Muscle of leg (tissue), 16 donors: ENCODE measurements at places on chromosomes 2 and 18. TPM values are rescaled to one million over a fixed set of nuclear protein-coding genes. Genes with fewer than 3 reads are reported as not detected.

GRCh38 chr2:22520369-22521288, 864.4 kb upstream of the KLHL29 start:
- H3K36me3 ChIP-seq, result no peaks in the 10 kb centered on the region
- peak; percentile 87 for DNase-seq
- H3K27me3 ChIP-seq, result no peaks in the 10 kb centered on the region
- peaks cover 3% of the 10 kb centered on the region for H3K4me1 ChIP-seq
- no peak overlapping the region for H3K4me3 ChIP-seq

GRCh38 chr2:212958757-212959295, 192.6 kb downstream of the IKZF2 start:
- H3K4me1 ChIP-seq, result no peaks in the 10 kb centered on the region
- H3K27ac ChIP-seq, result no peak overlapping the region
- no peaks in the 10 kb centered on the region for H3K36me3 ChIP-seq
- H3K4me3 ChIP-seq, result no peak overlapping the region
- DNase-seq, result no peak

DNA sequence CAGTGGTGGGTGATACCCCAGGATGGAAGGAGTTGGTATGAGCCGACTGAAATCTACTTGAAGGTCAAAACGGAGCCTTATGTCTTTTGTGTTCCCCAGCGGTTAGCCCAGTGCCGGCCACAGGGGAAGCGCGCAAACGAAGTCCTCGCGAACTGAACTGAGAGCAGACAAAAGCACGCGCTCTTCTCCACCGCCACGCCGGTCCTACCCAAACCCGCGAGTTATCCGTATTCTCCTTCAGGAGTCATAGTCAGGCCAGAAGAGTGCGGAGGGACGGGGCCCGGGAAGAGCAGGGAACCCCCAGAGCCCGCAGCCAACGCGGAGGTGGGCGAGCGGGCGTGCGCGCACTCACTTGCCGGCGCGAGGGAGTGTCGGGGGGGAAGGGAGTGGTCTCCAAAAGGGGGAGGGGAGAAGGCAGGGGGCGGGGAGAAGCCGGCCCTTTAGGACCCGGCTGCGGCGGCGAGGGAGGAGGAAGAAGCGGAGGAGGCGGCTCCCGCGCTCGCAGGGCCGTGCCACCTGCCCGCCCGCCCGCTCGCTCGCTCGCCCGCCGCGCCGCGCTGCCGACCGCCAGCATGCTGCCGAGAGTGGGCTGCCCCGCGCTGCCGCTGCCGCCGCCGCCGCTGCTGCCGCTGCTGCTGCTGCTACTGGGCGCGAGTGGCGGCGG, at the start of gene IGFBP2:
IGFBP2 (plus strand) TSS at position 469 of the 664 bp plus-strand sequence; CDS start at position 573, 104 bp downstream.
- DNase-seq, result peak; percentile 87
- H3K27ac ChIP-seq, result peak within 1 kb of the TSS; percentile 33
- H3K36me3 ChIP-seq, result no peaks in the 10 kb centered on the region
- peak within 1 kb of the TSS; percentile 84 for H3K4me3 ChIP-seq
- H3K4me1 ChIP-seq, result peaks cover 39% of the 10 kb centered on the region
- H3K27me3 ChIP-seq, result peaks cover 22% of the 10 kb centered on the region

DNA sequence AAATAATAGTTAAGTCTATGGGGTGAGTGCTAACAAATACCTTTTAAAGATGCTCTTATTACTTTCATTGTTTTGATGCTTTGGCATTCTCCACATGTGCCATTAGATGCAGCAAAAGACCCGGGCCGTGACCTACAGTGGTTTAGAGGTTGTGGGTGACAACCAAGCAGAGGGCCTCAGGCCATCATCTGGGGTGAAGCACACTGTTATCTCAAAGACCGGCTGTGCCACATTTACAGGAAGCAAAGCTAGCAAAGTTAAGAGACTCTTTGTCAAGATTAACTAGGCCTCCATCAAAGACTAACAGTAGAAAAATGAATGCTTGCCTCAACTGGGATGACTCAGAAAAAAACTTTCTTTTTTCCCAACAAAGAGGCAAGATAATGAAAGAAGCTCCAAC, 695.3 kb downstream of the SATB2 start:
- no peaks in the 10 kb centered on the region for H3K27me3 ChIP-seq
- no peaks in the 10 kb centered on the region for H3K4me1 ChIP-seq
- H3K27ac ChIP-seq, result no peak overlapping the region
- no peaks in the 10 kb centered on the region for H3K36me3 ChIP-seq
- H3K4me3 ChIP-seq, result no peak overlapping the region

- H3K27ac ChIP-seq, result no peak overlapping the region
- no peaks in the 10 kb centered on the region for H3K4me1 ChIP-seq
- no peak for DNase-seq
- H3K36me3 ChIP-seq, result no peaks in the 10 kb centered on the region
- no peak overlapping the region for H3K4me3 ChIP-seq
- no peaks in the 10 kb centered on the region for H3K27me3 ChIP-seq
Observed at GRCh38 chr18:37729716-37730115, 164.1 kb upstream of the CELF4 start.

- H3K4me3 ChIP-seq, result no peak overlapping the region
- no peaks in the 10 kb centered on the region for H3K36me3 ChIP-seq
- no peak overlapping the region for H3K27ac ChIP-seq
- peaks cover 14% of the 10 kb centered on the region for H3K4me1 ChIP-seq
Observed at GRCh38 chr2:128734521-128735295, 416.0 kb upstream of the HS6ST1 start.

Gene DSG1
- total RNA-seq, result not detected

Gene EPHA4
- 25.8 TPM for total RNA-seq

DNA sequence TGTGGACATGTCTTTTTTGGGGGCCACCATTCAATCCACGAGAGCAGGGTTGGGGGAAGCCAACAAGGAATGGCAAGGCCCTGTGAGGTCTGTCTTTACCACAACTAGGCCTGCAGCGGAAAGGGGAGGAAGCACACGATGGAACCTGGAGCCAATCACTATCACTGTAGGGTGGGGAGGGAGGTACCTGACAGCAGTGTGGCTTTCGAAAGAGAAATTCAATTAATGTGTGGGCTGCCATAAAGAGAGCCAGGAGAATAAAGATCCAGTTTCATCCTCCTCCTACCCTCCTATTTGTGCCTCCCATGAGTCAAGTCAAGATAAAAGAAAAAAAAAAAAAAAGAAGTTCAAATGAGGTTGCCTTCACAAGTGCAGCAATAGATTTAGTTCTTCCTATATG, 18.9 kb upstream of the RBMS1 start:
- no peak overlapping the region for H3K27ac ChIP-seq
- H3K4me3 ChIP-seq, result no peak overlapping the region
- H3K27me3 ChIP-seq, result no peaks in the 10 kb centered on the region
- no peaks in the 10 kb centered on the region for H3K4me1 ChIP-seq
- H3K36me3 ChIP-seq, result no peaks in the 10 kb centered on the region

Gene SLC5A7
- 0.22 TPM for total RNA-seq

DNA sequence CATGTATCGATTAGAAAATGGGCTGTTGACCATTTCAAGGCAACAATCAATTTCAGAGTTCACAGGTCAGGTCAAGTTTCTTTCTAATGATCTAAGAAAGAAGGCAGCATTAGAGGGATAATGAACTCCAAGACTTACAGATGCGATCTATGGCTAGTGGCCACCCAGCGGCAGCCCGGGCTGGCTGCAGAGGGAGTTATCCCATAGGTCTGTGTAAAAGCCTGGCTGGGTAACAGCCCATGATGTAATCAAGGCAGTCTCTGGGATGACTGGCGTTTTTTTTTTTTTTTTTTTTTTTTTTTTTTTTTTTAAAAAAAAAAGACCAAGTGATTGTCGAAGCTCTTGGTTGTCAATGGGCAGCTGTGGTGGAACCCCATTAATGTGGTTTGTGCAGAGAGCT, 171.1 kb upstream of the SKOR2 start:
- H3K4me3 ChIP-seq, result no peak overlapping the region
- H3K27me3 ChIP-seq, result peaks cover 2% of the 10 kb centered on the region
- H3K36me3 ChIP-seq, result no peaks in the 10 kb centered on the region
- H3K4me1 ChIP-seq, result peaks cover 2% of the 10 kb centered on the region
- H3K27ac ChIP-seq, result no peak overlapping the region

- no peaks in the 10 kb centered on the region for H3K4me1 ChIP-seq
- no peak overlapping the region for H3K4me3 ChIP-seq
- H3K27ac ChIP-seq, result no peak overlapping the region
- H3K27me3 ChIP-seq, result no peaks in the 10 kb centered on the region
Observed at GRCh38 chr2:210617732-210618330, 61.4 kb downstream of the CPS1 start.

DNA sequence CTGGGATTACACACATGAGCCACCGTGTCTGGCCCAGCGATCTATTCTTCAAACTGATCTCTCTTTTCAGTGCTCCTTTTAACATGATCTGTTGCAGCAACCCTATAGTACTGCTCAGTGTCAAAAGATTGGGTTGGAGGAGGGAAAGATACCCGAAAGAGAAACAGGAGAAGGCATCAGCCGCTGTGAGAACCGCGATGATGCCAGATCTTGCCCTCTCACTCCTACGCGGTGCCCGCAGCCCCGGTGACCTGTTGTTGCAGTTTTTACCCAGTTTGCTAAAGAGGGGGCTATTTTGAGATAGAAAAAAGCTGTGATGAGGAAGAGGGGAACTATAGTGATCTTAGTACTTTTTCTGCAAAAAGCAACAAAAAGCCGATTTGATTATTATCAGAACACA, 335.5 kb downstream of the KCNS3 start:
- no peaks in the 10 kb centered on the region for H3K27me3 ChIP-seq
- no peaks in the 10 kb centered on the region for H3K36me3 ChIP-seq
- H3K27ac ChIP-seq, result no peak overlapping the region

Gene TLX2
- total RNA-seq, result not detected

Gene DUSP28
- total RNA-seq, result 10.7 TPM

Gene ACTR2
- 38.3 TPM for total RNA-seq

Gene TMEM169
- 2.8 TPM for total RNA-seq

GRCh38 chr2:36792951-36793350, 96.4 kb downstream of the VIT start:
- no peak overlapping the region for H3K27ac ChIP-seq
- no peaks in the 10 kb centered on the region for H3K27me3 ChIP-seq
- no peak for DNase-seq
- H3K4me3 ChIP-seq, result no peak overlapping the region

DNA sequence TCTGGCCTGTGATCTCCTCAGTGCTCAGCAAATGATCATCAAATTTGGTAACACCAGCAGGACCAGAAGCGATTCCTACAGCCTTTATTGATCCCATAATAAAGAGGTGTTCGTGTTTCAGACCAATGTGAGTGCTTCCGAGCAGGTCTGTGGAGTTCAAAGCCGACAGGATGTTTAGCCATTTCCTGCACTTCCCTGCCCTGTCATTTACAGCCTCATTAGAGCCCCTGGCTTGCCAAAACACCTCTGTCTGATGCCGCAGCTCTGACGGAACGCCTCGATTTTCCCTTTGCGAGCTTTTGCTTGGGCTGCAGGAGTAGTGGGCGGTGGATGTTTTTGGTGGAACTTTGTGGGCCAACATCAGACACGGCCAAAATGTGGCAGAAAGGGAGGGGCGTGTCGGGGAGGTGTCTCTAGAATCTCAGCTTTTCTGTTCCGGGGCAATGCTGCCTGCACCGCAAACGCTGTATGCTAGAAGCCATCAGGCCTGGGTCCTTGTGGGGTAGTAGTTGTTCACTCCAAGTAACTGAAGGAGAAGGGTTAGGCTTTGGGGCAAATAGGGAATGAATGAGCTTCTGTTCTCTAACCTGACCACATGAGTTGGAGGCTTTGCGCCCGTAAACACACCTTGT, 26.1 kb upstream of the INHBB start:
- H3K4me3 ChIP-seq, result no peak overlapping the region
- H3K36me3 ChIP-seq, result no peaks in the 10 kb centered on the region
- H3K4me1 ChIP-seq, result peaks cover 42% of the 10 kb centered on the region

GRCh38 chr2:109721135-109721534, 73.0 kb upstream of the RGPD5 start:
- no peak for DNase-seq
- no peak overlapping the region for H3K27ac ChIP-seq
- H3K4me1 ChIP-seq, result peaks cover 4% of the 10 kb centered on the region

DNA sequence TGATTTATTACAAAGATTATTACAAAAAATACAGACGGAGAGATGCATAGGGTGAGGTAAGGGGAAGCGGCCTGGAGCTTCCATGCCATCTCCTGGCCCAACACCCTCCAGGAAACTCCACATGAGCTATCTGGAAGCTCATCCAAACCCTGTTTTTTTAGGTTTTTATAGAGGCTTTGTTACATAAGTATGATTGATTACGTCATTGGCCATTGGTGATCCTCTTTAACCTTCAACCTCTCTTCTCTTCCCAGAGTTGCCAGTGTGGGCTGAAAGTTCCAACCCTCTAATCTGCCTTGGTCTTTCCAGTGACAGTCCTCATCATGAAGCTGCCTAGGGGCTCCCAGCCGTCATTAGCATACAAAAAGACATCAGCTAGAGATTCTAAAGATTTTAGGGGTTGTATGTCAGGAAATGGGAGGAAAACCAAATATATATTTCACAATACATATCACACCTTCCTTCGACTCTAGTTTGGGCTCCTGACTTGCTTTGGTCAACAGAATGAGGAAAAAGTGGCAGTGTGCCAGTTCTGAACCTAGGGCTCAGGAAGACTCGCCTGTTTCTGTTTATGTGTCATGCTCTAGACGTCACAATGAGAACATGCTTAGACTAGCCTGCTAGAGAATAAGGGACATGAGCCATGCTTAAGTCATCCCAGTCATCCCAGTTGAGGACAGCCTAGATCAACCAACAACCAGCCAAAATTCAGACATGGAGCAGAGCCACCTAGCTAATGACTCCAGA, 54.1 kb downstream of the ETAA1 start:
- H3K27me3 ChIP-seq, result no peaks in the 10 kb centered on the region
- DNase-seq, result no peak
- no peak overlapping the region for H3K27ac ChIP-seq
- H3K36me3 ChIP-seq, result no peaks in the 10 kb centered on the region
- no peak overlapping the region for H3K4me3 ChIP-seq
- H3K4me1 ChIP-seq, result no peaks in the 10 kb centered on the region
